ENCODE measurements at places on chromosomes 2 and 18. TPM values are rescaled to one million over a fixed set of nuclear protein-coding genes. Genes with fewer than 3 reads are reported as not detected.

DNA sequence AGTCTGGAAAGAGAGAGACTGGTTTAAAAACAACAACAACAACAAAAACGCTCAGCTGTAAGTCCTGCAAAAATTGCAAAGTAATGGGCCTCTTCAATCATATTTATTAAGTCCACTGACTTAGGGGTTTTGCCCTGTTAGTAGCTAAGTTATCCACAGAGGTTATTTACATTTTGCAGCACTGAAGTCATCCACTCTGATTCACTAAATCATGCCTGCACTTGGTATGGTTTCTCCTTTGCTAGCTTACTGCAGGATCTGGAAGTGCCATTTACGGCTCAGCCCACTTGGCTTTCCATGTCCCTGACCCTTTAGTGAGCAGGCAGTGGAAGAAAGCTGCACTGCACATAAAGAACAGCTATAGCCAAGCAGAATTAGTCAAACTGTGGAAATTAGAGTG, 484.4 kb downstream of the NRXN1 start:
- DNase-seq, result no peak

- no peak for DNase-seq
Observed at GRCh38 chr2:147845411-147845971, 662 bp downstream of the ACVR2A start.

DNA sequence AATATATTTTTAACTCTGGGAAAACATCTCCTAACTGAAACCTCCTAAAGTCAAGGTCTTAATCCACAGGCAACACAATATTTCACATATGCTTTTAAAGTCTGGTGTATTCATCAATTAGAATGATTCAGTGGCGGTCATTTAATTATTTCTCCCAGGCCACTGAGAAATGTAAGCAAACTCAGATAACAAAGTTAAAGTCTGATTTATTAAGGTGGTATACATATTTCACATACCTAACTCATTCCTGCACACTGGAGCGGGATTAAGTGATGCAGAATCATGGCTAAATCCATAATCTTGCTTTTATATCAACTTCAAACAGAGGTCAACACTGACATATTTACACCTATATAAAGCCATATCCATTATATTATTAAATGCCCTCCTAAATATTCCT, 43.7 kb downstream of the FRZB start:
- DNase-seq, result no peak

GRCh38 chr2:236298924-236299475, 34.8 kb upstream of the ASB18 start:
- no peak for DNase-seq

DNA sequence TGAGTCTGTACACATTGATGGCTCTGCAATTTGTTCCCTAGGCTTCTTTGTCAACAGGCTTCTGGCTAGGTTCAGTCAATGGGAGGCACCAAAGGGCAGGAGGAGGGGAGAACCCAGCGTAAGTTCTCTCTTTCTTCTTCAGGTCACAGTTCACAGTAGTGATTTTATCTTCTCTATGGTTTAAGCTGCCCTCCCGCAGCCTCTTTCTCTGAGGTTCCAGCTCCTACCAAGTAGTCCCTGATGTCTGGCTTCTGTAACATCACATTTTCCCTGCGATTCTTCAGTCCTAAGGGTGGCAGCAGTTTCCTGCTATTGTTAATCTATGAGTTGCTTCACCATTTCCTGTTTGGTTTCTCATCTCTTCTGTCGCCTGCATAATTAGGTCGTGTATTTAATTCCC, 107.4 kb downstream of the CPO start:
- no peak for DNase-seq

DNA sequence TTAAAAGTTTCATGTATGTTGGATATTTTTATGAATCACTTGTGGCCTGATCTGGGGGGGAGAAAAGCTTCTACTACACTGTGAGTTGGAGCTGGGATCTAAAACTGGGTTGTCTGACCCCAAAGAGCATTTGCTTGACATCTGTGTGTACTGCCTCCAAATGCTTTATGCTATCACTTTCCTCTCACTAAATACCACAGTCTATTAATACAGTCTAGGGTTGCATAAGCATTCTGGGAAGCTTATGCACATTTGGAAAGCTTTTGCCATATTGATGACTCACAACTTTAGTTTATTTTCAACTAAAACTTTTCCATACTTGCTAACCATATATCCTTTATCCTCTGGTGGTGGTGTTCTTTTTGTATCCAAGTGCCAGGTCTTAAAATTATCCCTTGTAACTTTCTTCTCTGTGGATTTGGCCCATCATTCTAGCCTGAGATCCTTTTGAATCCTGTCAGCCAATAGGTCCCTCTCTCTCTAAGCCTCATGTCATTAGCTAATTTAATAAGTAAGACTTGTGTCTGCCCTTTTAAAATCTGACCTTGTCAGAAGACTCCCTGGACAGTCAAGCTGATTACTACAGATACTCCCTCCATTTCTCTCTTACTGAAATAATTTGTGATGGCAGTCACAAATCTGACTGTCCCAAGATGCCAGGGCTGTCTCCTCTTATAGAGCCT, 72.7 kb downstream of the NXPH2 start:
- DNase-seq, result no peak

GRCh38 chr18:29225351-29225750, 1048.4 kb upstream of the CDH2 start:
- DNase-seq, result no peak

GRCh38 chr2:47336259-47337238, 66.4 kb upstream of the MSH2 start:
- DNase-seq, result no peak

- DNase-seq, result no peak
Observed at GRCh38 chr2:23940718-23941620, 706 bp downstream of the UBXN2A start.

DNA sequence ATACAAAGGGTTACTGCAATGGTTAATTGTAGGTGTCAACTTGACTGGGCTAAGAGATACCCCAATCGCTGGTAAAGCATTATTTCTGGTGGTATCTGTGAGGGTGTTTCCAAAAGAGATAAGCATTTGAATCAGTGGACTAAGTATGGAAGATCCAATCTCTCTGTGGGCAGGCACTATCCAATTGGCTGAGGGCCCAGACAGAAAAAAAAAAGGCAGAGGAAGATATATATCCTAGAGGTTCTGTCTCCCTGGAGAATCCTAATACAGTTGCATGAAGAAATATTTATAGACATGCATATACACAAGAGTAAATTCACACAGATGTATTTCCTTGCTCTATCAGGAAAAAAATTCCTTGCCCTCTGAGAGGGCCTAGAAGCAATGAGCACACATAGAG, 43.9 kb downstream of the TBC1D8 start:
- DNase-seq, result no peak

GRCh38 chr2:121137571-121137970, 147.4 kb downstream of the TFCP2L1 start:
- no peak for DNase-seq

DNA sequence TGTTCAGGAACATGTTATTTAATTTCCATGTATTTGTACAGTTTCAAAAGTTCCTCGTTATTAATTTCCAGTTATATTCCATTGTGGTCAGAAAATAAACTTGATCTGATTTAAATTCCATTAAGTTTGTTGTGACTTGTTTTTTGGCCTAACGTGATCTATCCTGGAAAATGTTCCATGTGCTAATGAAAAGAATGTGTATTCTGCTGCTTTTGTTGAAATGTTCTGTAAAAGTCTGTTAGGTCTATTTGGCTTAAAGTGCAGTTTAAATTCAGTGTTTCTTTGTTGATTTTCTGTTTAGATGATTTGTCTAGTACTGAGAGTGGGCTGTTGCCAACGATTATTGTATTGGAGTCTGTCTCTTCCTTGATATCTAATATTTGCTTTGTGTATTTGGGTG, 148.0 kb downstream of the UBR3 start:
- DNase-seq, result no peak

GRCh38 chr18:58348951-58349350, 279.9 kb downstream of the ALPK2 start:
- DNase-seq, result no peak

- DNase-seq, result no peak
Observed at GRCh38 chr2:48578313-48578712, 39.3 kb upstream of the GTF2A1L start.

DNA sequence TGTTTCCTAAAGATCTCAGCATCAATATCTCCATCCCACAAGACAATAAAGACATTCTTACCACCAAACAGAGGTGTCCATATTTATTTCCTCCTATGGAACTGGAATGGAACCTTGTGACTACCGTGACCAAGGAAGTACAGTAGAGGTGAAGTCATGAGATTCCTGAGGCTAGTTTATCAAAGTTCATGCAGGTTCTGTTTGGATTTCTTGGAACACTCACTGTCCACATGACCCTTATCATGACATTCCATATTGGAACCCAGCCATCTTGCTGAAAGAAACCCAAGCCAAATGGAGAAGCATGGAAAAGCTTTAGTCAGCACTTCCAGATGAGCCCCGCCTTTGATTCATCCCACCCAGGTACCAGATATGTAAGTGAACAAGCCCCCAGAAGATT, 516.0 kb upstream of the POU3F3 start:
- no peak for DNase-seq

ST6GAL2 gene
- 12.8 TPM for total RNA-seq

PSTPIP2 gene
- total RNA-seq, result 4.3 TPM

NTSR2 gene
- not detected for total RNA-seq

CIB4 gene
- total RNA-seq, result not detected

COL5A2 gene
- 11.6 TPM for total RNA-seq

CD28 gene
- not detected for total RNA-seq

EHD3 gene
- 3.9 TPM for total RNA-seq

LRRC30 gene
- not detected for total RNA-seq

All from neural progenitor cell (in vitro differentiated cells).